ENCODE measurements at places on chromosomes 1 and 21.

DNA sequence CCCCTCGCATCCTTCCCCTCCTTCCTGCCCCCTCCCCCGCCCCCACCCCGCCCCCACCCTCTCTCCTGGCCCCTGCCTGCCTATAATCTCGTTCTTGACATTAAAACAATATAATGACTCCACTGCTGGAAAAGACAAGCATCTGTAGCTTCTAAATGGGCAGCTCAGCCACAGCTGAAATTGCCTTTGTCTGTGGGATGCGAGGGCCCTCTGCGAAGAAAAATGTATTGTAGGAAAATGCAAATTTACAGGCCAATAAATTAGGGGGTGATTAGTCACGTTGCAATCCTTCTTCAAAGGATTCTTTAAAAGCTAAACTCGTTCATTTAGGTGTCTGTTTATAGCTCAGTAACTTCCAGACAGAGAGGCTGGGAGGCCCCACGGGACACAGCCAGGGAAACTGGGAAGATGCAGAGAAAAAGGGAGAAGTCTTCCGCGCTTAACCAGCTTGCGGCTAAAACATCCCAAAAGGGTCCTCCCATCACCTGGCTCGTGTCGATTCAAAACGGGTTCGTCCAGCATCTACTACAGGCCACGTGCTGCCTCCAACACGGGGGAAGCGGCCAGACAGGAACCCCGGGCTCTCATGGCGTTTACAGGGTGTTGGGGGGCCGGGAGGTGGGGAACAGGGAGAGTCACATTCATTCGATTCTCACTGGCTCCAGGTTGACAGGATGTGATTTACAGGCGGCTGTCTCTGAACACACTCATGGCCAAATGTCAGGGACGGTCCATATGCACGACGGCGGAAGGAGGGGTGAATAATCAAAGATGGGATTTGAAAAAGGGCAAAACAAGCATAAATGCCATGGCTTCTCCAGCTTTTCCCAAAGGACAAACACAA, 100.5 kb upstream of the ZBTB40 start:
- no peak for DNase-seq

GRCh38 chr1:198082576-198082975, 74.2 kb upstream of the NEK7 start:
- no peak for DNase-seq

DNA sequence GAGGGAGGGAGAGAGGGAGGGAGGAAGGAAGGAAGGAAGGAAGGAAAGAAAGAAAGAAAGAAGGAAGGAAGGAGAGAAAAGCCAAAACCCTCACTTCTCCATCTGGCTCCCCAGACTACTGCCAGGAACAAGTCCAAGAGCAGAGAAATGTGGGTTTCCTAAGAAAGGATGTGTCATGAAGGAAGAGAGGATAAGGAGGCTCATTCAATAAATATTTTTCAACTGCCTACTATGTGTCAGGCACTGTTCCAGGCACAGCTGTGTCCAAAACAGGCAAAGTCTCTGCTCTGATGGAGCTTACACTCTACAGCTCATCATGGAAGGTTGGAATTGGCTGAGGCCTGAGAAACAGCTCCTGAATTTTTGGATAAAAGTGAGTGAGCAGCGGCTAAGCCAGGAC, 42.6 kb upstream of the ATP2B4 start:
- DNase-seq: no peak

- DNase-seq: peak; percentile 61
Observed at GRCh38 chr1:67713057-67713846, 28.3 kb downstream of the GADD45A start.

DNA sequence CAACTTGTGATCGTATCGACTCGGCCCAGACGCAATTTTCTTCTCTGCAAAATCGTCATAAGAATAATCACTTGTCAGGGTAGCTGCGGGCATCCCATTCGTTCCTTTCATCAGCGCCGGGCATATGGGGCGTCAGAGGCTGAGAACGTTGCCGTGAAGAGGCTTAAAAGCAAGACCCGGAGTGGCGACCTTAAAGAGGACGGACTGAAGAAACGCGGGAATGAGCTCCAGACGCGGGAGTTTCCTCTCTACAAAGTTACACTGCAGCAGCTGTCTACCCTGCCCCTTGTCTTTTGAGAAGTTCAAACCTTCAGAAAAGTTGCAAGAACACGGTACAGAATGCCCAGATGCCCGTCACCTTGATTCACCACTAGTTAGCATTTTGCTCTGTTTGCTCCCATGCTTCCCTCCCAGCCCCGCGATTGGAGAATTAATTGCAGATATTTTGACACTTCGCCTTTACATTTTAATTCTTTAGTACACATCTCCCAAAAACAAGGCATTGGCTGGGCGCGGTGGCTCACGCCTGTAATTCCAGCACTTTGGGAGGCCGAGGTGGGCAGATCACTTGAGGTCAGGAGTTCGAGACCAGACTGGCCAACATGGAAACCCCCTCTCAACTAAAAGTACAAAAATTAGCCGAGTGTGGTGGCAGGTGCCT, 967 bp downstream of the CENPS start:
- DNase-seq: no peak

DNA sequence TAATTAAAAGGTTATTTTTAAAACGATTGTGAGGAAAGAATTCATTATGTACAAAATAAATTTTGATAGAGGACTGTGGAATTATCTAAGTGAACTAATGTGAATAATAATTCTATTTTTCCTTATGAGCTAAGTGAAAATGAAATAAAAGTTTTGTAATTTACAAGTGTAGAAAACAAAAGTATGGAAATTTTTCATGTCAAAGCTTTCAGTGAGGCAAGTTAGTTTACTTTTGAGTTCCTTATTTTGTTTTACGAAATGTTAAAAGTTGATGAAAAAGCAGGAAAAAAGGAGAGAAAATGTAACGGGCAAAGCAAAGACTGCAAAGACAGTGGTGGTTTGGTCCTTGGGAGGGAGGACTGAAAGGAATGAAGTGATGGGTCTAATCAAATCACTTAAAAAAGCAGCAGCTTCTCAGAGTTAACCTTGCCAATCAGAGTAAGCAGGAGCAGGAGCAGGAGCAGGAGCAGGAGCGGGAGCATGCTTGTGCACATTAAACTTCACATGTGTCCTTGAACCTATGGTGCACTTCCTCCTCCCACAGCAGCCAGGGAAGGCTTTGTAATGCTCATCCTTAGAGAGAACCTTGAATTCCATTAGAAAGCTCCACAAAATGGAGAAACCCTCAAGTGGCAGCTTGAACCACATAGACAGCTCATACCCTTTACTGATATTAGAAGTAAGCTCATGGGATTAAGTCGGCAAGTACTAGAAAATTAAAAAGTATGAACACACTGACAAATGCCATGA, 133.4 kb downstream of the LHX4 start:
- DNase-seq: no peak

DNA sequence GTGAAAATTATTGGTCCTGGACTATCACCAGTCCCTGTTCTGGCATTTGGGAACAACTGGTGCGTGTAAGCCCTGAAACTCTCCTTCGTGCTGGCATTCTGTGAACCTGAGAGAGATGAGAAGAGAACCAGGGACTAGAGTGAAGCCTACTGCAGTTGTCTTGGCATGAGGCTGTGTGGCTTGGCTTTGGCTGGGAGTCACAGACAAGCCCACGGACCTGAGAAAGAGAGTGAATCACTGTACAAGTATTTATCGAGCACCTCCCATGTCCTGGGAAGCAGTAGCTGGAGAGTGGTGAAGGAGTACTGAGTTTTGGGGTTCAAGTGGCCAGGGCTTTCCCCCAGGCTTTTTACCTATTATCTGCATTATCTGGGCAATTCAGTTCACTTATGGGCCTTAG, 63.3 kb downstream of the FGGY start:
- DNase-seq: no peak

- DNase-seq: no peak
Observed at GRCh38 chr1:158148468-158148867, 32.2 kb upstream of the CD1D start.

- no peak for DNase-seq
Observed at GRCh38 chr1:55358581-55358980, 143.4 kb upstream of the USP24 start.

DNA sequence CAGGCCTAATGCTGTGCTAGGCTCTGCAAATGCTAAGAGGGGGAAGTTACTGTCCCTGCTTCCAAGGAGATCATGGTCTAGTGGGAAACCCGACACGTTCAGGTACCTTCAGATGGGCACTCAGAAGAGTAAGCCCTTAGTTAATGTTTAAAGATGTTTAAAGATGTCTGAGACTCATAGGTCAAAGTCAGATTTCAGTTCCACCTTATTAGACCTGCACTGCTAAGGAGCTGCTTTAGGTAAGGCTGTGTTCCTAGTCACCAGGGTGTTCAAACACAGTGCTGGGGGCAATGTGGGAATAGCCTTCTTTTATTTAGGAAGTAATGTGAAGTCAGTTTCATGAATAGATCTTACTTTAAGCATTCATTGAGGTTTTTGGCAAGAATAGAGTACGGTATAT, 3.8 kb upstream of the RUSC1 start:
- DNase-seq: no peak

DNA sequence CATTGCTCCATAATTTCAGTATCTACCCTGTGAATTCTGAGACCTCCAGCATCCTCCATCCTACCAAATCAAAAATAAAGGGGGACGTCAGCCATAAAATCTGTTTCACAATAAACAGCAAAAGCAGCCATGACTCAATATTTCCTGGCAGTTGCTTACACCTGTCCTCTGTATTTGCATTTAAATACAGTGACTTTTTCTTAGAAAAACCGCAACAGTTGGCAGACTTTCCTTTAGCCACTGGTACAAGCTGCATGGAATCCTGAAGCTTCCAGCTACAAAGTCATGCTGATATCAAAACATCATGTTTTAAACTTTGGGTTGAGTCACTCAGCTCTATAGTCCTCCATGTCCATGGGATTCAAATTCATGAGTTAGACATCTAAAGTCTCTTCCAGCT, 278.0 kb upstream of the KAZN start:
- DNase-seq: no peak

GRCh38 chr1:185727726-185728125, 6.5 kb upstream of the HMCN1 start:
- DNase-seq: no peak

DNA sequence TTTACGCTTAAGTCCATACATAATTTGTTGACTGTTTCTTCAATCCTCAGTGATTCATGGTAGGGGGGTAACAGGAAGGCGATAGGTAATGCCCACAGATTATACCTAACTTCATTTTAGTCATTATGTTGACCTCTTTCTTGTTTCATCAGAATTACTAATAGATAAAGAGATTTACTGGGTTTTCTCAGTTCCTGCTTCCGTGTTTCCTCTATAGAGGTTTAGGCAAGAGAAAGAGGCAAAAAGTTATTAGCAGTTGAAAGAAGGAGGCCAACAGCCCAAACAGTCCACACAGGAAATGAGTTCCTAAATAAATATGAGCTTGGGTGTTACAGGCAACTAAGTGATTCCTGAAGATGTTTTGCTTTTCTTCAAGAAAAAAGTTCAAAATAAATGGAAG, 17.9 kb upstream of the CLCA1 start:
- DNase-seq: no peak

DNA sequence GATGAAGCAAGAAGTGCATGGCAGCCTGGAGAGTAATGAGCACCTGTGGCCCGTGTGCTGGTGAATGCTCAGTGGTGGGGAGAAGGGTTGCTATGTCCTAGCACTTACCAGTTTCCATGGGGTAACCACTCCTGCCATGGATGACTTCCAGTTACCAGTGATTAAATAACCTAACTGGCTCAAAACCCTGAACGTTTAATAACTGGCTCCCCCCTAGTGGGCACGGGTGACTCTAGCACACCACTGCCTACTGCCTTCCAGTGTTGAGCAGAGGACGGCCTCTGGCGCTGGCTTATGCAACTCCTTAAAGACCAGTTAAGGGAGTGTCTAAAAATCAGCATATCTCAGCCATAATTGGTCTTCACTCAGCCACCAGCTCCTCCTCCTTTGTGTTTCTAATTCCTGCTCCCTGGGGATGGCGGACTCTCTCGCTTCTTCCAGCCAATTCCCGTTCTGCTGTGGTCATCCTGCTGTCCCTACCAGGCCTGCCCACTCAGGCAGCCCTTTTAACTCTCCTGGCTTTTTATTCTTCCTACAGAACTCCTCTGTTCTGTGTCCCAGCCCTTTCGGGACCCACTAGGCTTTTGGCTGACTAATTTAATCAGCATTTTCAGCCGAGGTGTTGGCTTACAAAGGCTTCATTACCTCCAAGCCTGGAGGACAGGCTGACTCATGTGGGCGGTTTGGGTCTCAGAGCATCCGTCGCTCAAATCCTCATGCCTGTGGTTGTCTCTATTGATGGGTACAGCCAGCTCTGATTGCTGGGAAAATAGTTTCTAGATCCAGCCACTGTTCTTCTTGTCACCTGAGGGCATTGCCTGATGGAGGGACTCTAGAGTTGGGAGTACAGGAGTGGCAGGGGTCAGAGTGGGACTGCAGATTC, 332.4 kb downstream of the CAMTA1 start:
- DNase-seq: peak; percentile 65

GRCh38 chr1:81607924-81608323, 192.8 kb upstream of the ADGRL2 start:
- DNase-seq: no peak

DNA sequence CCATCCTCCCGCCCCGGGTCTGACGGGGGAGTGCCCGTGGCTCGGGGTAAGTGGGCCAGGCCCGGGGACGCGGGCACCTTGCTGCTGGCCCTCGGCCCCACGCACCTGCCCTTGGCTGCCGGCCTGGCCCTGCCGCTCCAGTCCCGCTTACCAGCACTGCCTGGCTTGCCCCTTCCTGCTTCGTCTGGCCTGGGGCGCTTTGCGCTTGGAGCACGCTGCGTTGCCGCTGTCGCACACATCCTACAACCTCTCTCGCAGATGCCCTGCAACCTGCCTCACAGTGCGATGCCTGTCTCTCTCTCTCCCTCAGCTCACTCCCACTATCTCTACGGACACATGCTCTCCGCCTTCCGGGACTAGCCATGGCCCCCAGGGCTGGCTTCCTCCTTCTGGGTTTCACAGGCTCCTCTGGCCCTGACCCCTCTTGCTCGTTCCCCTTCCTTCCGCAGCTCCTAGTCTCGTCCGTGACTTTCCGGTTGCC, 9.7 kb downstream of the MYOG start:
- DNase-seq: no peak

DNA sequence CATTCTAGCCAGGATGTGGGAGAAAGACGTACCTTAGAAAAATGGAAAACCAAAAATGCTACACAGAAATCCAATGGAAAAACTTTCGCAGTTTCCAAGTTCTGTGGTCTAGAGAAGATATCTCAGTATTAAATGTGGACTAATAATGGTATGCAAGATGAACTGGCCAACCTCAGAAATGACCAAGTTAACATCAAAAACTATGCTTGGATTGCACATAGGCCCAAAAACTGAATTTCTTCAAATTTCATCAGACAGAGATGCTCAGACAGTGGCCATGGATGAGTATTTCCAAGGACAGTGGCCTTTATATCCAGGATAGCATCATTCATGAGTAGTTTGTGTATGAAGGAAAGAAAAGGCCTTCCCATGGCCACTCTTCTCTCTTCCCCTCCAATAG, 132.2 kb downstream of the TIAM1 start:
- no peak for DNase-seq

GRCh38 chr21:18164933-18165332, 79.7 kb upstream of the CHODL start:
- DNase-seq: no peak

GRCh38 chr1:3036447-3037280, 15.4 kb downstream of the ACTRT2 start:
- DNase-seq: no peak
